ENCODE measurements at places on chromosomes 6 and 20.

DNA sequence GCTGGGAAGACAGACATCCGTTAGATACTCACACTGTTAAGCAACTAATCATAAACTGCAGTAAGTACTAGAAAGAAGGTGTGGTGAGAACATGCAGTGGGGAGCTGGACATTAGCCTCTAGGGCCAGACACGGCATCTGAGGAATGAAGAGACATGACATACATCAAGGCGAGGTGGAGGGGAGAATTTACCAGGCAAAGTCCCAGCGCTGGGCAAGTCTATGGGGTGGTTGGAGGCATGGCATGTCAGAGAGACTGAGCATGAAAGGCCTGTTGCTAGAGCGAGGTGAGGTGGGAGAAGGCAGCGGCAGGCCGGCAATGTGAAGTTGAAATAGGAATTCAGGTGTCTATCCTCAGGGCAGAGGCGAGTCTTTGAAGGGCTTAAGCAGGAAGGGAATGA is 31.8 kb downstream of the SLC24A3 start:
- DNase-seq, result no peak

- no peak for DNase-seq
These were observed 32.7 kb downstream of the COL20A1 start for GRCh38 chr20:63325554-63326313.

DNA sequence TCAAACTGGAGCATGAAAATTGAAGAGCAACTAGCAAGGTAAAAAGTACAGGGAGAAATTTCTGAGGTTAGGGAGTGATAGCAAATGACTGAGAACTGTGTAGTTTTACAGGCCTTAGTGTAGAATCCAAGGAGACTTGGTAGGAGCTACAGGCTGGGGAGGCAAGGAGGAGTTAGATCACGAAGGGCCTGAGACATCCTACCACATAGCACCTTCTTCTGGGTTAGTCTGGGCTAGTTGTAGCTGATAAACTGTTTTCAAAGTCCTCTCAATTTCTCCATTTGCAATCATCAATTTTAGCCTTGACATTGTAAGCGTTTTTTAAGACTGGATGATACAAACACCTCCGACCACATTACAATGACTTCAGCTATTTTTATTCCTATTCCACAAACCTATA is 209.7 kb downstream of the TMEM200A start:
- DNase-seq, result no peak

GRCh38 chr6:28378644-28379043 is 20.9 kb downstream of the ZSCAN12 start:
- no peak for DNase-seq

- DNase-seq, result no peak
These were observed 97.5 kb downstream of the AIG1 start for GRCh38 chr6:143158113-143158581.

GRCh38 chr6:29953686-29954085 is 11.4 kb downstream of the HLA-A start:
- no peak for DNase-seq

DNA sequence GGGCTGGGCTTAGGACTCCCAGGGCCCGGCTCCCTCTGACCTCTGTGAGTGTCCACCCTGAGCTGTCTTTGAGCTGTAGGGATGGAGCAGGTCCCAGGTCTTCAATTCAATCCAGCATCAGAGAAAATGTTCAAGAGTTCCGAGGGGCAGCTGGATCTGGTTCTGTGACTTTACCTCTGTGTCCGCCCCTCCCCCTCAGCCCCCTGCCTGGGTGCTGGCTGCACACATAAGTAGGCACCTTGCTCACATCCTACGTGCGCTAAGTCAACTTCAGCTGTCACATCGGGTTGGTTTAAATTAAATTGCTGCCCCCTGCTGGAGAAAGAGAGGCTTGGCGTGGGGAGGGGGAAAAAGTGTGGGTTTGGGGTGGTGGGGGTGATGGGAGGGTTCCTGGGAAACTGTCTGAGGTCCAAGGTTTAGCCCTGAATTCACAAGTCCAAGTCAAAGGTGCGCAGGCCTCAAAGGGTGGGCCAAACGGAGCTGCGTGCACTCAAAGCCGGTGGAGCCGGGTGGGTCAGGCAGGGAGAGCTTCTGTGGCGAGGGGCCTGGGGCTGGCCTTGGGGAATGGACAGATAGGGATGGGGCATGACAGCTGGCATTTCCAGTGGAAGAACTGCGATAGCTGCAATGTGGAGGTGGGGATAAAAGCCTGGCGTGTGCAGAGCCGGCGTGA is 3.0 kb downstream of the WFDC5 start:
- DNase-seq, result no peak

DNA sequence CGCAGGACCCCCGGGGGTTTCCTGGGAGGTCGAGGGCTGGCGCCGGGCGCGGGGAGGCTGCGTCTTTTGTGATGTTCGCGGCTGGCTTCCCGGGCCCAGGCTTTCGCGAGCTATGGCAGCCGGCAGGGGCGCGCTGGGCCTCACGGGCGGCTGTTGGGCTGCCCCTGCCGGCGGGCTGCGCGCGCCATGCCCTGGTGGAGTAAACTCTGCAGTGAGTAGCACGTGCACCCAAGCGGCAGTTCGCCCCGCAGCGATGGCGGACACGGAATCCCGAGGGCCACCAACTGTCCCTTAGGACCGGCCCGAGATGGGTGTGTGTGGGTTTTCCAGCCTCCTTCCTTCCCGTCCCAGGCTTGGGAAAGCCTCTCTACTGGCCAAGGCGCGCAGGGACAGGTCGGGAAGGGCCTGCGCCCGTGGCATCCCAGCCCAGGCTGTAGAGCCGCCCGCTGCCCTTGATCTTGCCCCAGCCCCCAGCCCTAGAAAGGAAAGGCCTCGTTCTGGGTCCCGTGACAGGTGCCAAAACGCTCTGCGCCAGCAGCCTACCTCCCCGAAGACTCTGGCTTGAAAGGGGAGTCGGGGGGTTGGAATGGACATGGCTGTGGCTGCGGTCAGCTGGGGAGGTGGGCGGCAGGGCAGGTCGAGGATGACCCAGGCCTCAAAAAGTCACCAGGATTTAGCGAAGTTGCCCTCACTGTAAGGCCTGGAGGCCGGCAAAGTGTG is 49.7 kb downstream of the ZBTB2 start:
- no peak for DNase-seq

DNA sequence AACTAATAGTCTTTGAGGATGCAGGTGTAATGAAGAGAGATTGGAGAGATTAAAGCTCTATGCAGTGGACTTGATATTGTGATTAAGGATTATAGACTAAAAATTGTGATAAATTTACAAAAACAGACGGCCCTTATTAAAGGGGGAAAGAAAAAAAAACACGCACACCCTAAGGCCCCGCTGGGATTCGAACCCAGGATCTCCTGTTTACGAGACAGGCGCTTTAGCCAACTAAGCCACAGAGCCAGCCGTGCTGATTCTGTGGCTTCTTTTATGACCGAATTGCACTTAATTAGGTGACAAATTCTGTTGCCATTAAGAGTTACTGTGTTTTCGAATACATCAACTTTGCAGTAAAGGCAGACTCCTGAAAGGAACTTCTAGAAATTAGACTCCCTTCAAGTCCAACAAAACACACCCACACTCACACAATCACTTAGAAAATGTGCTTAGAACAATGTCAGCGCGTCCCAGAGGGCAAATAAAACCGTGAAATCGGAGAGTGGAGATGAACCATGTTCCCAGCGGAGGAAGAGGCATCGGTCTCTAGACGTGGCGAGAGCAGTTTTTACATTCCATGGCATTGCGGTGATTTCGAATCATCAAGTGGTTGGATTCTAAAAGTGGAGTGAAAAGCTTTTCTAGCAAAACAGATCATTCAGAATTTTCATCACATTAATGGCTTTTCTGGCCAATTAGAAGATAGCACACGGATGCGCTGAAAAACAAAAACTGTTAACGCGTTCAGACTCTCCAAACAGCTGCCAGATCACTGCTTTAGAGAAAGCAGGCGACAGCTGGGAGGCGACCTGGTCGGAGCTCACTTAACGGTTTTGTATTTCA is 122.6 kb downstream of the GPX5 start:
- DNase-seq, result no peak

GRCh38 chr20:47817573-47817972 is 32.3 kb upstream of the SULF2 start:
- DNase-seq, result no peak

DNA sequence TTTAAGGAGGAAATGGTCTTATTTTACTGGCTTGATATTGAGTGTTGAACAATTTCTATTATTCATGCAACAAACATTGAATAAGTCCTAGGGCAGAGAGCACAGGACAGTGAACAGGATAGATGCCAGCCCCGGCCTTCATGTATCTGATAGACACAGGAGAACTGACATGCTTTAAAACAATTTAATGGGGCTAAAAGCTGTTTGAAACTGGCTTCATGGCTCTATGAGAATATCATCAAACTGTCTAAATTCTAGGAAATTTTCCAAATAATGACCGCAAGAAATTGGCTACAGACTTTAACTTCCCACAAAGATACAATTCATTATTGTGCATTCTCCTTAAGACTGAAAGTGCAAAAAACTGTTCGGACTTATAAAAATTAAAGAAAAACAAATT is 69.0 kb downstream of the ID4 start:
- no peak for DNase-seq

- peak; percentile 18 for DNase-seq
These were observed 986.2 kb upstream of the CITED2 start for GRCh38 chr6:140360651-140361050.

- no peak for DNase-seq
These were observed 28.3 kb upstream of the CD83 start for GRCh38 chr6:14089224-14089623.

DNA sequence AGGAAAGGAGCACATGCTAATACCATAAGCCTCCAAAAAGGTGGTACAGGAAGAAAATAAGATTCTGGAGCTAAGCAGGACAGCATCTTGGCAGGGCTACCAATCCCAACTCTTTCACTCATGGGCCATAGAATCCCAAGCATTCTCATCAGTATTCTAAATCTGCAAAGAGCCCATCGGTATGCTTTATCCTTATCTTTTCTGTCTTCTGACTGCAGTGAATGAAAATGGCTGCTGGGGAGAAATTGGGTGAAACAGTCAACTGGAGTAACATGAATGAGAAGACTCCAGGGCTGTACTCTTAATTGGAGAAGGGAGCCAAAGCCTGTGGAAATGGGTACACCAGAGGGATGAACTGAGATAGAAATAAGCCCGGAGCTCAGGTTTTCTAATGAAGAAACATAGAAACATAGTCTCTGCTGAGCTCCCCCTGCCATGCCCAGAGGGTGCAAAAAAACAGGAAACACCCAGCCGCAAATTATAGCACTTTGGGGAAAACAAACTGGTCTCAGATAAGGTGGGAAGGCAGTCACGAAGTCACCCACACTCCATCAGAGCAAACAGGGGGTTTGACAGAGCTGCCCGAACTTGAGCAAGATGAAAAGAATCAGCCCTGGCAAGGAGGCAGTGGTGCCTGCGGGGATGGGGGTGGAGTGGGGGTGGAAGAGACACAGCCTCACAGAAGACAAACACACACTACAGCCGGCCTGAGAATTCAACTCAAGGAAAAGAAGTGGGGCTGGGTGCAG is 35.4 kb upstream of the E2F3 start:
- DNase-seq, result no peak

DNA sequence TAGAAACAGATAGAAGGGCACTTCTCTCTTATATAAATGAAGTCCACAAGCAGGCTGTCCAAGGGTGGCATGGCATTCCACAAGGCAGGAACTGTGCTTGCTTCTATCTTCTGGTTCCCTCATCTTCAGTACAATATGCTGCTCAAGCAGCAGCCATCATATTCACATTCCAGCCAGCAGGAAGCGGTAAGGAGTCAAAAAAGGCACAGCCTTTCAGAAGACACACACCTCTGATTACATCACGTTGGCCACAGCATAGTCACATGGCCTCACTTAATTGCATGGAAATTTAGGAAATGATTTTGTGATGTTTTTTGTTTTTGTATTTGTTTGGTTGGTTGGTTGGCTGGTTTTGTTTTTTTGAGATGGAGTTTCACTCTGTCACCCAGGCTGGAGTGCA is 19.0 kb downstream of the REM1 start:
- DNase-seq, result no peak
